ENCODE measurements at places on chromosomes 4 and X.

DNA sequence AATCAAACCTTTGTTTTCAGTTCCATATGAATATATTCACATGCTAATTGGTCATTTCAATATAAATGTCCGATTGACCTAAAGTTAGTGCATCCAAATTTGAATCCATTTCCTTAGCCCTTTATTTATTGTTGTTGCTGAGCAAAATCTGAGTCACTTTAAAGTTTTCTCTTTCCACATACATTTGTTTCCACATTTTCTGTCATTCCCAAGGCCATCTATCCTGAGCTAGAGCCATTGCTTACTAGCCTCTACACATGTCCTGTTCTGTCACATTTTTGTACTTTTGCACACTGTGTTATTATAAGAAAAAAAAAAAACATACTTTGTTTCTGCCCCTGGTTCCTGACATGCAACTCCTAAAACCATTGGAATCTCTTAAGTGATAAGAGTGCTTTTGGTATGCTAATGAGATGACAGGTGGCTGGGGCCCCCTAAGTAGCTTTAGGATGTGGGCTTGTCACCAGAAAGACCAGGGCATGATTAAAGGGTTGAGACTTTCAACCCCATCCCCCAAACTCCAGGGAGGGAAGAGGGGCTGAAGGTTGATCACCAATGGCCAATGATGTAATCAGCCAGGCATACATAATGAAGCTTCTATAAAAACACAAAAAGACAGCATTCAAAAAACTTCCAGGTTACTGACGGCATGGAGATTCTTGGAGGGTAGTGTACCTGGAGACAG, 353.3 kb upstream of the MAGEB16 start:
- no peak for DNase-seq

DNA sequence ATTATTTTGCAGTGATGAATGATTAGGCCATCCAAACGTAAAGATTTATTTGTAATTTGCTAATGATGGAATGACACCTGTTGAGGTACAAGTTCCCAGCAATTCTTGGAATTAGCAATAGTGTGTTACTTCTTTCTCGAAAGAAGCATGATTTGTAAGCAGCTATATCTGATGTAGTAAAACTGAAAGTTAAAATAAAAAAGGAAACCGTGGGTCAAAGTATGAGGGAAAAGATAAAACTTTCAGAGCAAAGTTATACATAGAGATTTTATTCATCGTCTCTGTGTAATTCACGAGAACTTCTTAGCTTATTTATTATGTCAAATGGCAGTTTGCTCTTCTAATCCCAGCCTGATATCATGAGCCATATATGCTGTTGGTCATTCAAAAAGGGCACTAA, 59.0 kb downstream of the NFKB1 start:
- DNase-seq, result no peak

GRCh38 chrX:46234775-46235174, 310.4 kb downstream of the ZNF674 start:
- no peak for DNase-seq

GRCh38 chrX:46683048-46683447, 75.9 kb downstream of the SLC9A7 start:
- no peak for DNase-seq

- no peak for DNase-seq
Measured at GRCh38 chr4:124899997-124900396, 187.5 kb upstream of the ANKRD50 start.

DNA sequence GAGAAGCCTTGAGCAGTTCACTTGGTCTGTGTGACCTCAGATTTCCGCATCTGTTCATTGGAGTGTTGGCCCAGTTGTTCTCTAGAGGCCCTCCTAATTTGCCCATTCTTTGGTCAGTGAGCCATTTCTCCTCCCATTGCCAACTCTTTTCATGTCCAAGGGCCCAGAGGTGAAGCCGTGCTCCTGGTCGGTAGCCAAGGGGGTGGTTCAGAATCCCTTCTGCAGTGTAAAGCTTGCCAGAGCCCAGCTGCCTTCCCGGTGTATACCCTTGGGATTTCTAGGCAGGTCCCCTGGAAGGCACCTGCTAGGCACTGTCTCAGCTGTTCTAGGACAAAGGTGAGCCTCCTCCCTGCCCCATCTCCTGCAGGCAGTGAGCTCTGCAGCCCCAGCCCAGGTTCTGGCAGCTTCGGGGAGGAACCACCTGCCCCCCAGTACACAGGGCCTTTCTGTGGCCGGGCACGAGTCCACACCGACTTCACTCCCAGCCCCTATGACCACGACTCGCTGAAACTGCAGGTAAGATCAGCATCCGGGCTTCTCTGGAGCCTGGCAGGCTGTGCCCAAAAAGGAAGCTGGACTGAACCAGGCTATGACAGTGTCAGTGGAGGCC, 12.3 kb downstream of the SASH3 start:
- DNase-seq, result no peak

- no peak for DNase-seq
Measured at GRCh38 chr4:1116838-1117237, 3.5 kb upstream of the RNF212 start.
